Activated naive CD8-positive, alpha-beta T cell treated with anti-CD3 and anti-CD28 coated beads, Interleukin-2, amount 10 ng/mL, durations not matched to agents 7 days and 5 days (primary cell): ENCODE measurements at places on chromosomes 5 and 9. TPM values are rescaled to one million over a fixed set of nuclear protein-coding genes. Genes with fewer than 3 reads are reported as not detected.
A peak's percentile ranks its signal among the peaks of the same experiment; 100 is the strongest.

DNA sequence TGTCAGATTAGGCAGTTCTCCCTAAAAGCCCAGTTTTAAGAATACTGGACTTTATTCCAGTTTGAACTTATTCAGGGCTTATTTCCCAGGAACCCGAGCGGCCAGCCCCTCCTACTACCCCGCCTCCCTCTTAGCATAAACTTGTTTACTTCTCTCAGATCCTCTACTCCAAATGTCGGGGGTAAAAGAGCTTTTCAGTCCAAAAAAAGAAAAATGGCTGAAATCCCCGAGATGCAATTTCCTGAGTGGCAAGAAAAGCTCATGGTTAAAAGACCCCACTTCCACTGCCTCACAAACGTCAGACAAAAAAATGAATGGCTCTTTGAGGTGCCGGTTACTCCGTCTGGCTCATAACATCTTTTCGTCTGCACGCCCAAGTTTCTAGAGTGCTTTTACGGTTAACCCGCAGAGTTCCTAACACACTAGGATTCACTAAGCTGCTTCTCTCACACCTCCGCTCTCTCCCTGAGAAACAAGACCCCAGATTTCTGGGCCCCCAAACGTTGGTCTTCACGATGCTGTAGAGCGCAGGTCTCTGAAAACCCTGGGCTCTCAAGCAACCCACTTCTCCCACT lies 402 bp downstream of the BRD8 start:
- DNase-seq: no peak

DNA sequence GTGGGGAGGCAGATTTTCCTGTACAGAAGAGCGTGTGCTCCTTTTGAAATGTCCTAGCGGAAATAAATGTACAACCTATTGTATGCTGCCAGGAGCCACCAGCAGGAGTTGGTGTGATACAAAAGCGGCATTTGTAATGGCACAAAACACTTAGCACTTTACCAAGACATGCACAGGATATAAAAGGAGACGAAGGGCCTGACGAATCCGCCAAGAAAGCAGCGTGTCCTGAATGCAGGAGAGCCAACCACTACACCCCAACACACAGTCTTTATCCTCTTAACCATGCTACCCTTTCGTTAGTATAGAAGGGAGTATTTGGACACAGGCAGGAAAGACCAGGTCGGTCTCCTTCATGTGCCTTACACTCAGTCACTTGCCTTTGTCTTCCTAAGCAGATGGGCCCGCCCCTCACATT lies 218.1 kb downstream of the TRIM32 start:
- no peak for DNase-seq

- DNase-seq: no peak
Observed at GRCh38 chr9:15724016-15724415, 171.2 kb downstream of the CCDC171 start.

DNA sequence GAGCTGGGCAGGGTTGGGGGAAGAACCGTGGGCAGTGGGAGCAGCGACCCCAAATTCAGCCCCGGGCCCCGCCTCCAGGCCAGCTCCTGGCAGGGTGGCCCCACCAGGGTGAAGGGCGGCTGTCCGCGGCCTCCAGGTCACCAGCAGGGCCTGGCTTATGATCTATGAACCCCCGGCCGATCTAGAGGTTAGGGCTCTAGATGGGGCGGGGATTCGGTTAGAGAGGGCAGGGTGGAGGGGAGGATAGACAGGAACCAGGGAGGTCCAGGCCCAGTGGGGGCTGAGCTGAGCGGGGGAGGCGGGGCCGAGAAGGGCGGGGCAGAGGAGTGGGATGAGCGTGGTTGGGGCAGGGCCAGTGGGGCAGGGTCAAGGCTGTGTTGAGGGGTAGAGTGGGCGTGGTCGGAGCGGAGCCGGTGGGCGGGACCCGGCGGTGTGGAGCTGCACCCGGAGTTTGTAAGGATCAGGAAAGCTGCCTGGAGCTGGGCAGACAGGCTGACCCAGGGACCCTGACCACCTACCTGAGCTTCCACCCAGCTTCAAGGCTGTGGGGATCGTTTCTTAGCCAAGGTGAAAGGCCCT lies 29.3 kb upstream of the OBP2B start:
- peak; percentile 47 for DNase-seq

DNA sequence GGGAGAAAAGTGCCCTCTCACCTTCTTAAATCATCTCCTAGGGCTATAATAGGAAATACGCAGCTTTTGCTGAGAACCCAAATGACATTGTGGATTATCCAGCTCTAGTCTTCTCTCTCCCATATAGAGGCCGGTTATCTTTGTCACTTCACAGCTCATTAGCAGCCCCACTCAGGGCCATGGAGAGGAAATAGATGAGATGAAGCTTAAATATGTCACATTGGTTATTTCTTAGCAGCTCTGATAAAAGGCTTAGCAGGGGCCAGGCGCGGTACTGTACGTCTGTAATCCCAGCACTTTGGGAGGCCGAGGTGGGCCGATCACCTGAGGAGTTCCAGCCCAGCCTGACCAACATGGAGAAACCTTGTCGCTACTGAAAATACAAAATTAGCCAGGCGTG lies 90.0 kb downstream of the GHR start:
- no peak for DNase-seq

- DNase-seq: no peak
Observed at GRCh38 chr9:70065572-70065971, 21.9 kb downstream of the MAMDC2 start.

- DNase-seq: no peak
Observed at GRCh38 chr5:177098470-177099141, 11.9 kb downstream of the FGFR4 start.

DNA sequence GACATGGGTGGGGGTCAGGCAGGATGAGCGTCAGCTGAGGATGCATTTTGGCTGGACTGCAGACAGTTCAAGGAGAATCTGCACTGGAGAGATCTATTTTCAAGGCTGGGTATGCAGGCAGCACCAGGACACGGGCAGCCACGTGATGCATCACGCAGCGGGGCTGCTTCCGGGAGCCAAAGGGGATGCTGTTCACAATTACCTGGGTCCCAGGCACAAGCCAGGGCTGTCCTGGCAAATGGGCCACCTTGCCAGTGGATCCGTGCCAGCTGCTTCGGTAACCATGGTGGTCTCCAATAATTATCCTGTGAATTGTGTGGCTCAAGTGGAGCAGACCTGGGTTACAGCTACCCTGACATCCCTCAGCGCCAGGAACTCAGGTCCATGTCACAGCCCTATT lies 17.5 kb downstream of the DBH start:
- no peak for DNase-seq

DNA sequence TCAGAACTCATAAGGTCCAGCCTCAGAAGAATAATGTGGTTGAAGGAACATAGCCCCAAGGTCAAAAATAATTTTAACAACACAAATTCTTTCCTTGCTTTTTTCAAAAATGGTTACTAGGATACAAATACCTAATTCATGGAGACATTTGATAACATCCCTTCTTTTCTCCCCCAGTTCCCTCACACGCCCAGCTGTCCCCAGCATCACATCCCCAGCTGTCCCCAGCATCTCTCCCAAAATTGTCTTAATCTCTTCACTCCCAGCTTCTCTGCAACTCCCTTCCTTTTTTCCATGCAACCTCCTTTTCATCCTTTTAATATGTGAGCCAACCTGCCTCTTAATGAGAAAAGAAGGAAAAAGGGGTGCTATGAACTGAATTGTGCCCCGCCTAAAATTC lies 77.8 kb downstream of the FSTL4 start:
- no peak for DNase-seq

DNA sequence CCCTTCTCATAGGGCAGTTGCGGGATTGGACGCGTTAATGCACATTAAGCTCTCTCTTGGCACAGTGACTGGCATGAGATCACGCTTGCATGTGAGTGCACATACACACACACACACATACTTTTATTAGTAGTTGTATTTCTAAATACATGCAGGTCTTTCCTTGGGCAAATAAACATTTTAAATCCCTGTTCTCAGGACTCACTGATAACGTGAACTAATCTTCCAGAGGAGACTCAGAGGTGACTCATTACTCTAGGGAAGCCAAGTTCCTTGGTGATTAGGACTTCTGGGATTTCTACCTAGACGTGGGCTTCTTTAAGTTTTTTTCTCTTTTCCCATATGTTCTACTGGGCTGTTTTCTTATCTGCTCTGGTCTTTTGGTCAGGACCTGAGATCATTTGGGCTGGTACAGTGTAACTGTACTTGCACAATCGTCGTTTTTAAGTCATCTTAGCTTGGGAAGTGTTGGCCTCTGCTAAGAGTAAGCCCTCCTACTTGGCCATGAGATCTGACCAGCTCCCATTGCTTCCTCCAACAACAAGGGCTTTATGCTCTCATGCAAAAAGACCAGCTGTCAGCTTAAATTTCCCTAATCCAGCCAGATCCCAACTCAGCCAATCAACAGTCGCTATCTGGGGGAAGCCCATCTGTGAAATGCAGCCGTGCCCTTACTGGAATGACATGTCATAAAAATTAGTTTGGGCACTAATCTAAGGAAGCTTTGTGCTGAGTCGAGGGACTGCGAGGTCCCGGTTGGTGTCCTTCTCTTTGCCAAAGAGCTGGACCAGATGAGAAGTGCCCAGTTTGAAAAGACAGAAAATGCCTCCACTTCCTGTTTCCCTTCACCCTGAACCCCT lies 176.4 kb upstream of the ANKRD55 start:
- DNase-seq: no peak

DNA sequence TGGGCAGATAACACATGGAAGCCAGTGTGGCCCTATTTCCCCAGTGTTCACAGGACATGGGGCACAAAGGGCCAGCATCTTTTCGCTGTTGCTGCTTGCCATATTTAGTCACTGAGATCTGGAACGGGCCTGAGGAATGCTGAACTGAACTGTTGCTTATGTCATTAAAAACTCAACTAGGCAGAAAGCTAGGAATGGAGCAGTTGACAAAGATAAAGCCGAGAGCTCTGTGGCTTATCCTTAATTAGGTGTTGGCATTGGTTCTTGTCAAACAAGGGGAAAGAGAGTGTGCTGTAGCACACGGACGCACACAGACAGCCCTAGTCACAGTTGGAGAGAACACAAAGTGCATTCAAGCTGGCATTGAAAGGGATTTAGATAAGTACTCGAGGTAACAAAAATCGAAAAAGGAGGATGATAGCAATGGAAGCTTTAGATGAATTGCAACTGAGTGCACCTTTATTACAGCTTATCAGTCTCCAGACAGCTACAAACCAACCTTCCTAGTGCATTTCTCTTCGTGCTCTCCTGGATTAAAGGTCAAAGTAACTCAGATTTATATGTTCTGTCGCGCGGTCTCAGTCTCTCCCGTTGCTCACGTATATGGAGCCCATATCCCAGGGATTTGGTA lies 450.2 kb upstream of the ZNF608 start:
- DNase-seq: no peak

SLC38A9 gene
- 27.6 TPM for total RNA-seq

PCDHB3 gene
- not detected for total RNA-seq

SLC2A6 gene
- total RNA-seq: 6.3 TPM
